ENCODE measurements at places on chromosomes 6 and 20.

DNA sequence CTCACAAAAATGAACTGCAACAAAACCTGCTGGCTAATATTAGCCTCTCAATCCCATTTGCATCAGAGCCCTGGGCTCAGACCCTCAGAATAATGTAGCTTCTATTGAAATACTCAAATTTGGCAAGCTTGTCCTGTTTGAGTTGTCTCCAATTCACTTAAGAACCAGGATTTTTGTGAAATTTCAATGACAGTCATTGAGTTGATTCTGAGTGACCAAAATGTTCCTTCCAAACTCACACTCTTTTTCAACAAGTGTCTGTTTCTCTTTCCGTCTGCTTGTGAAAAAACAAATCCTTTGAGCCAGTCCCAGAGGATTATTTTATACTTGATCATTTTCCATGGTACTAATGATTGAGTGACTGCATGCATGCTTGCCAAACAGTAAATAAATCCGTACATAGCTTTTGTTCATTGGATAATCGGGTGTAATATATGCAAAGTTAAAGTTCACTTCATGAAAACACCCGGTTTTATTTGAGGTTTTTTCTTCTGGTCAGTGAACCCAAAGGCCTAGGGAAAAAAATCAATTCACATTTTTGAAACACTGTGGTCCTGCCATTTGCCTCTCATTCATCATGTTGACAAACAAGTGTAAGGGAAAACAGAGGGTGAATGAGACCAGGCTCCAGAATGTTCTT is 16.4 kb upstream of the SLC22A2 start:
- no peak for DNase-seq

GRCh38 chr20:57301026-57301425 is 28.6 kb upstream of the SPO11 start:
- DNase-seq: no peak

GRCh38 chr6:142015011-142015410 is 117.7 kb upstream of the GJE1 start:
- no peak for DNase-seq

DNA sequence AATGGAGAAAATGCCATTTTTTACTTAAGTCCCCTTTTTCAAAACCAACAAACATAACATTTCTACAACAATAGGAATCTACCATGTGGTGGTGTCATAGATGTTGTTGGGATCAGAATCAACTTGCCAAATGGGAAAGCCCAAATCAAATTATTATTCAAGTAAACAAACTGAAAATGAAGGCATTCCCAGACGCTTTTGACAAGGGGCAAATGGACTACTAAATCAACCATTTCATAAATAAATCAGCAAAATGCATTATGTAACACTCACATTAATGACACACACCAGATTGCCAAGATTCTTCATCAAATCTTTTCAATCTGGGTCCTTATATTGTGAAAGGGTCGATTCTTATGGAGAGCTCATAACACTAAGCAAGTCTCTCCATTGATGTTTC is 375.6 kb downstream of the KIF16B start:
- DNase-seq: no peak

DNA sequence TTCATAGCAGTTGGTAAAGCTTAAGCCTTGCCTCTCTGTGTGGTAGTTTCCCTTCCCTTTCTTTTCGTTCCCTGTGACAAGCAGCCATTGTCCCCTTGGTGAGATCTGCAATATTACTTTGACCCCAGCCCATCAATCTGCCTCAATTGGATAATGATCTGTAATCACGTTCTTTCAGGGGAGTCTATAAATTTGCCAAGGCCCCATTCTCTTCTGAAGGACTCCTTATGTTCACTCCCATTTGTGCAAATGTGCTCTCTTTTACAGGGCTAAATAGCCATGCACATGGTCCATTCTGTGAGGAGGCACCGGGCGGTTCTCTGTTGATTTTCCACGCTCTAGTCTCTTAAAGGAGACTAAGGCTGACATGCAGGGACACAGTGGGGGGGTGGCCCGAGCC is 660.4 kb upstream of the SLC35B3 start:
- no peak for DNase-seq
